RPMI8226 (cell line): ENCODE measurements at places on chromosomes 13 and 19.

DNA sequence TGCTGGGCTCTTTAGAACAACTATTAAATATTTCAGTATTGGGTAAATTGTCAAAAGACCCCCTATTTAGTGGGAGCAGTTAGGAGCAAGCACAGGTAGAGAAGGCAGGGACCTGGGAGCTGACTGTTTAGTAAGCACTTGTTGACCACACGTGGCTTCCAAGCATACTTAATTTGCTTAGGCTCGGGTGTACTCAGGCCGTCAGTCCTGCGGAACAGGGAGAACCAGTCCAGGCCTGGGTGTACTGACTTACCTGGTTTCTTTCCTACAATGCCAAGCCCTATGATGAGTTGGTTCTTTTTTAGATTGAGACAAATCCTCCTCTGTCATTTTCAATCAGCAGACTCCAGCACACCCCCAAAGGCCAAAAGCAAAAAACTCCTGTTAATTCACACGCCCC lies 90.0 kb downstream of the WDFY2 start:
- no peak for DNase-seq

GRCh38 chr19:44951179-44952159 lies 3.7 kb upstream of the CLPTM1 start:
- DNase-seq = peak; percentile 74

- no peak for DNase-seq
Measured at GRCh38 chr19:35862528-35862927, 5.8 kb downstream of the KIRREL2 start.

GRCh38 chr19:1468274-1468820 lies 10.7 kb downstream of the C19orf25 start:
- peak; percentile 68 for DNase-seq

GRCh38 chr19:49801966-49802661 lies 11.0 kb downstream of the FUZ start:
- no peak for DNase-seq

DNA sequence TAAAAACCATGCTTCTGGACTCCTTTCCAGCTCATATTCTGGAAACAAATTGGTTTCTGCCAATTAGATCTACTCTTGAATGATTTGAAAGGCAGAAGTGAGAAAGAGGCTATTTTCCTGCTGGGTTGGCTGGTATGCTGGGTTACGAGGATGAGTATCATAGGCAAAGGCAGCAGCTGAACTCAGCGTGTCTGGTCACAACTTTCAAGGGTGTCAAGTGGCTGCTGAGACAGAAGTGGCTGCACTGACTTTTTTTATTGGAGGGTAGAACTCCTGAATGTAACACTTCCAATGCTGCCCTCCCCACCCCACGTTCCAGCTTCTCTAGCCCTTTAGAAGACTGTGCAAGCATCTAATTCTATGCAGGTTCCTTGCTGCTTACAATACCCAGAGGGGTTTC lies 8.3 kb upstream of the DZIP1 start:
- no peak for DNase-seq

- no peak for DNase-seq
Measured at GRCh38 chr19:21765151-21765550, 2.2 kb downstream of the ZNF100 start.

DNA sequence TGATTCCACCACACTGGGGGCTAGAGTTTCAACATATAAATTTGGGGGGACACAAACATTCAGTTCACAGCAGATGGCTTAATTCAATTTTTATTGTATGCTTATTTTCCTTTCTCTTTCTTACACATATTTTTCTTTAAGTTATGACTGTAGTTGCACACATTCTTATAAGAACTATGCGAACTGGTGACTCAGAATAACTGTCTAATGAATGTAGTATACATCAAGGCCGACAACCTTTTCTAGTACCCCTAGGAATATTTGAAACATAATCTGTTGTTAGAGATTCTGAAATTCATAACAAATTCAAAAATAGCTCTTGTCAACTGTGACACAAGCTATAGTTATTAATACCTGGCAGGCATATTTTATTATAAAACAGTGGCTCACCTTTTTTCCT lies 695.6 kb downstream of the PCDH9 start:
- DNase-seq = no peak

- DNase-seq = no peak
Measured at GRCh38 chr13:94711561-94712286, 621 bp downstream of the SOX21 start.

DNA sequence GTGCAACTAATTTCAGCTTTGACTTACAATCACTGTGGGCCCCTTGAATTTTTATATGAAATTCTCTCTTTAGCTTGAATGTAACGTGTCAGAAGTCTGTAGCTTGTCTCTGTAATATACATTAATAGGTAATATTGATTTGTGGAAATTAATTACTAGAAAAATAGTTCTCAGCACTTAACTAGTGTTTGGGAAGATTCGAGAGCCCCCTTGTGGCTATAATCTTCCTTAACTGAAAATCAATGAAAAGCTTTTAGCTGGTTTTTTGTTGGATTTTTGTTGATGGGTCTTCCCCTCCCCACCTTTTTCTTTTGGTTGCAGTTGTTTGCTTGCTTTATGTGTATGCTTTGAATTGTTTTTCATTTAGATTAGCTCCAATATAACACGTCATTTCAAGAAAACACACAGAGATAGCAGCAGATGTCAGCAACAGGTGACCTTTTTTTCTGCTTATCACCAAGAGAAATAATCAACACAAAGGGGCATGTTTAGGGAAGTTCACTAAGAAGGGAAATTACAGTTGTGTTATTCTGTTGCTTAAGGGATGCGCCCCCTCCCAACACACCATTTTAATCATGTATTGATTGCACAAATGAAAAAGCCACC lies 176.8 kb downstream of the OXGR1 start:
- DNase-seq = peak; percentile 7

GRCh38 chr13:69935043-69935442 lies 172.6 kb upstream of the ATXN8OS start:
- peak; percentile 57 for DNase-seq

- no peak for DNase-seq
Measured at GRCh38 chr19:48794291-48794690, 16.5 kb downstream of the BCAT2 start.

- peak; percentile 24 for DNase-seq
Measured at GRCh38 chr13:59677966-59678814, 485.5 kb downstream of the DIAPH3 start.

GRCh38 chr13:80462037-80462436 lies 121.1 kb upstream of the SPRY2 start:
- DNase-seq = no peak

GRCh38 chr13:111372651-111373425 lies 52.4 kb downstream of the TEX29 start:
- DNase-seq = no peak

- no peak for DNase-seq
Measured at GRCh38 chr19:28612275-28612769, 600.6 kb downstream of the UQCRFS1 start.

- no peak for DNase-seq
Measured at GRCh38 chr13:27524981-27525975, 74.9 kb upstream of the MTIF3 start.

DNA sequence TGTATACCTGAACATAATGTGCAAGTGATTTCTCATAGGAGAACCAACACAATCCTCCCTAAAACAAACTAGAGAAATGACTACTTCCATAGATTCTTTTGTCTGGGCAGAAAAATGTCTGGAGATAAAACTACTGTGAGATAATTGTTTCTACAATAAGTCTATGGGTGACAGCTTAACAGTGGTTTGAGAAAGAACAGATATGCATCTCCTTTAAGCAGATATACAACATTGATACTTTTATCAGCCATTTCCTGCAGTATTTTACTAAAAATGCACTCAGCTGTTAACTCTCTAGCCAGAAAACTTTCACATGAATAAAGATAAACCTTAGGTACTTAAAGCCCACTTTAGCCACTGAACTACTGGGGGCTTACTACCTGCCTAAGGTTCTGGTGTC lies 1132.4 kb downstream of the EFNB2 start:
- no peak for DNase-seq

DNA sequence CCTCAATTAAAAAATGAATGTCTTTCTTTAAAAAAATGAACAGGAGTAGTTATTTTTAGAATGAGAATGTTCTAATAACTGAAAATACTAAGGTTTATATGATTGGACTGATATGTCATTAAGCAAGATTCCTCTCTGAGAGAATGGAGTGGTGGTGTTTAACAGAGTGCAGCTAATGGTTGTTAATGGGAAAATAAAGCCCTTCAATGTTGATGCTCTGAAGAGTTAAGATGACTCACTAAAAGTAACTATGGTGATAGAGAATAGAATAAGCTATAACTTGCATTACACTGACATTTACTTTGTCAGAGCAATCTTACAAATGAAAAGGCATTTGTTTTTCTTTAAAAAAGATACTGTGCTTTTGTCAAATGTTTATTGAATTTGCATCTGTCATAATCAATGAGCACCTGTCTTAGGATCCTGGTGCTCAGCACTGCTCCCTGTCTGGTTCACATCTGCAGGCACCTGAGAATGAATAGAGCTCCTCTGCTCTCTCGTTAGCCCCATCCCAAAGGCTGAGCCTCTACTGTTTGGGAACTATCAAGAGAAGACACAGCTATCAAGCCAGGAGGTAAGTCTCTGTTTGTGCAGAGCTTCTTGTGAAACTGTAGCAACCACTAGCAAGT lies 15.1 kb downstream of the PABPC3 start:
- DNase-seq = no peak

DNA sequence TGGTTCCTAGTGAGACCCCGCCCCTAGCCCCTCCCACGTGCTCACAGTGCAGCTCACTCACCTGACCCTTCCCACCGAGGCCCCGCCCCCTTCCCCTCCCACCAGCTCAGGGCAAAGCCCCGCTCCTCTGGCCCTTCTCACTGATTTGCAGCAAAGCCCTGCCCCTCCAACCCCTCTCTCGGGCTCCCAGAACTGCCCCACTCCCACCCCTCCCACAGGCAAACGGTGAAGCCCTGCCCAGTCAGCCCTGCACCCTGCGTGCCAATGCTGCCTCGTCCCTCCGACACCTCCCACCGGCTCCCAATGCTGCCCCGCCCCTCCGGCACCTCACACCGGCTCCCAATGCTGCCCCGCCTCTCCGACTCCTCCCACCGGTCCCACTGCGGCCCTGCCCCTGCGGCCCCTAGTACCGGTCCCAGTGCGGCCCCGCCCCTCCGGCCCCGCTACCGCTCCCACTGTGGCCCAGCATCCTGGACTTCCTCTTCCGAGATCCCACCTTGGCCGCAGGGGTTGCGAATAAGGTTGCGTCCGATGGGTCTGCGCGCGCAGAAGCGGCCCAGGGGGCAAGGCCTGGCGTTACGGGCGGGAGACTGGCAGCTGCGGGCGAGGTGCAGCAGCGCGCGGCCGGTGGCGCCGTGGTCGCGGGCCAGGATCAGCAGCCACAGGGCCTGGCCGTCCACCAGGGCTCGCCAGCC lies 834 bp downstream of the FBXO27 start:
- peak; percentile 95 for DNase-seq

- peak; percentile 81 for DNase-seq
Measured at GRCh38 chr19:1864480-1865171, 1.2 kb upstream of the KLF16 start.

GRCh38 chr13:35489050-35489449 lies 12.6 kb upstream of the MAB21L1 start:
- DNase-seq = no peak
